Fibroblast of lung (primary cell): ENCODE measurements at places on chromosomes 13 and 19. TPM values are rescaled to one million over a fixed set of nuclear protein-coding genes. Genes with fewer than 3 reads are reported as not detected.

The ZNF442 gene
- total RNA-seq = 2.3 and 5.1 TPM in 2 replicates

The FCGBP gene
- total RNA-seq = 0.33 and 0.51 TPM in 2 replicates

The ZNF766 gene
- total RNA-seq = 11.6 and 13.7 TPM in 2 replicates

The RGS9BP gene
- 0.51 and 0.66 TPM in 2 replicates for total RNA-seq

The CD177 gene
- total RNA-seq = under 0.01 and 0.33 TPM in 2 replicates

The ZNF493 gene
- 24.7 and 32.4 TPM in 2 replicates for total RNA-seq

The GPALPP1 gene
- 22.1 and 37.7 TPM in 2 replicates for total RNA-seq
